ENCODE measurements at places on chromosomes 4 and X.

GRCh38 chr4:76628251-76628650 lies 193.2 kb downstream of the SHROOM3 start:
- H3K27ac ChIP-seq: no peak overlapping the region
- no peaks in the 10 kb centered on the region for H3K27me3 ChIP-seq
- peaks cover 4% of the 10 kb centered on the region for H3K4me1 ChIP-seq
- no peaks in the 10 kb centered on the region for H3K36me3 ChIP-seq
- no peak overlapping the region for H3K4me3 ChIP-seq

DNA sequence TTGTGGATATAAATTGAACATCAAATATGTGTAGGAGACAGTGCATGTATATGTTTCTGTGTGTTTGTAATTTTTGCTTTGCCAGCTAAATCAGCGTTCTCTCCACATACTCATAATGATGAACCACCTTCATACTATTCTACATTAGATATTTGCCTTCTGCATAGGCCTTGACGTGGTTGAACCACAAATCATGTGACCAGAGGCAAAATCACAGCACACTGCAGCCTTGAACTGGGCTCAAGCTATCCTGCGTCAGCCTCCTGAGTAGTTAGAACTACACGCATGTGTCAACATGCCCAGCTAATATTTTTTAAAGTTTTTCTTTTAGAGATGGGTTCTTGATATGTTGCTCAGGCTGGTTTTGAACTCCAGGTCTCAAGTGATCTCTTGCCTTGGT lies 9.5 kb downstream of the UBQLN2 start:
- peaks cover 3% of the 10 kb centered on the region for H3K36me3 ChIP-seq
- no peaks in the 10 kb centered on the region for H3K27me3 ChIP-seq
- no peaks in the 10 kb centered on the region for H3K4me1 ChIP-seq
- DNase-seq: no peak

DNA sequence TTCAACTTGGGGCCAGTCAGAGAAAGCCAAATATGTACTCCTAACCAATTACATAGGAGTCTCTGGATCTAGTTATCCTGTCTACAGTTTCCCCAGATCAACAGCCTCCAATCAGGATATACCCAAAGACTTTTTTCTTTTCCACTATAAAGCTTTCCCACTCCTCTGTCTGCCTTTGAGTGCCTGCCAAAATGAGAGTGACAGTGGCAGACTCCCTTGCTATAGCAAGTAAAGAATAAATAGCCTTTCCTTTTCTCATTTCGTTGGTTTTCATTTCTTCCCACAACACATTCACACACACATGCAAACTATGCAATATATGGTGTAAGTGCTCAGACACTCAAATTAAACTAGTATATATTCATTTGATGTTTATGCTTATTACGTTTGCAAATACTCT lies 302.4 kb upstream of the TACR3 start:
- no peaks in the 10 kb centered on the region for H3K4me1 ChIP-seq
- no peak for DNase-seq
- no peaks in the 10 kb centered on the region for H3K27me3 ChIP-seq
- H3K36me3 ChIP-seq: no peaks in the 10 kb centered on the region
- H3K27ac ChIP-seq: no peak overlapping the region
- no peak overlapping the region for H3K4me3 ChIP-seq

DNA sequence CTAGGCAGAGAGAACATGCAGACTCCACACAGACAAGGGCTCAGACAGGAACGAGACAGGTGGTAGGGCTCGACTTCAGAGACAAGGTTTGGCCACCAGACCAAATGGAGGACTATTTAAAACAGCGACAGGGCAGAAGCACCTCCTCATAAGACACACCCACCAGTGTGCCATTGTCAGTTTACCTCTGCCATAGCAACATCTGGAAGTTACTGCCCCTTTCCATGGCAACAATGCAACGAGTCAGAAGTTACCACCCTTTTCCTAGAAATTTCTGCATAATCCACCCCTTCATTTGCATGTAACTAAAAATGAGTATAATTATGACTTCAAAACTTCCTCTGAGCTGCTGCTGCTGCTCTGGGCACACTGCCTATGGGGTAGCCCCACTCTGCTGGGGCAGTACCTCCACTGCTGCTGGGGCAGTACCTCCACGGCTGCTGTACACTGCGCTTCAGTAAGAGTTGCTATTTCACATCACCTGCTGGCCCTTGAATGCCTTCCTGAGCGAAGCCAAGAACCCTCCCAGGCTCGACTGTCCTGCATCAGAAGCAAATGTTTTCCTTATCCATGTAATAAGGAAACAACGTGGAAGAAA lies 2222.3 kb upstream of the AGA start:
- H3K36me3 ChIP-seq: no peaks in the 10 kb centered on the region
- no peak overlapping the region for H3K4me3 ChIP-seq
- H3K27me3 ChIP-seq: no peaks in the 10 kb centered on the region
- no peak for DNase-seq

GRCh38 chr4:38280323-38280706 lies 320.1 kb downstream of the PTTG2 start:
- H3K27ac ChIP-seq: no peak overlapping the region
- no peaks in the 10 kb centered on the region for H3K4me1 ChIP-seq
- DNase-seq: no peak
- peaks cover 4% of the 10 kb centered on the region for H3K27me3 ChIP-seq

DNA sequence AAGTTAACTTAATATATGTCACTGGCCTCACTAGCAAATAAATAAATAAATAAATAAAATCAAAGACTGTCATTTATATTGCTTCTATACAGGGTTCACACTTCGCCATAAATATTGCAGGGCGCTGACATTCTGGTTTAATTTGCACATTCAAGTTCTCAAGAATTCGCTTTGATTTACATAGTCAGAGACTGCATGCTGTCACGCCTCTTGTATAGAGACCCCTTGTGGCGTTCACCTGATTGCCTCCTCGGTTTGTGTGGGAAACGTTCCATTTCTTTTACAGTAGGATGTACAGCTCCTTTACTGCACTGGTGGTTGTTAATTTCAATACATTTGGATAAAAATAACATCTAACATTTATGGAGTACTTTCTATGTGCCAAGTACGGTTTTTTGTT lies 71.3 kb upstream of the ADGRG2 start:
- H3K4me1 ChIP-seq: no peaks in the 10 kb centered on the region
- no peaks in the 10 kb centered on the region for H3K36me3 ChIP-seq
- no peak overlapping the region for H3K4me3 ChIP-seq
- H3K27me3 ChIP-seq: no peaks in the 10 kb centered on the region

DNA sequence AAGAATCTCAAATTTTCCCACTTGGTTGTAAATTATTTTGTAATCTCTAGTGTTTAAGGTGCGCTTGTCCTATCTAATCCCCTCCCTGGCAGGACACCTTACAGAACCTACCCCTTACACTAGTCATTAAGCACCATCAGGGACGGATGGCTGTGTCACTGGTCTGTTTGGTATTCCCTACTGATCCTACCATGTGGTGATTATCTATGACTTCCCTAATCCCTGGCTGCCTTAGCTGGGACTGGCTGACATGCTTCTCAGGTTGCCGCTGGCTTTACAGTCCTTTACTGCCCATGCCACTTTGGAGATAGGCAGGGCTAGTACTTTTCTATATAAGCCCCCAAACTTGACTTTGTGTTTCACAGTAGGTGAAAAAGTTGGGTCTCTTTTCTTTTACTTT lies 58.6 kb downstream of the ELOVL6 start:
- H3K36me3 ChIP-seq: no peaks in the 10 kb centered on the region
- no peak overlapping the region for H3K4me3 ChIP-seq
- no peaks in the 10 kb centered on the region for H3K4me1 ChIP-seq
- H3K27me3 ChIP-seq: no peaks in the 10 kb centered on the region
- no peak for DNase-seq

DNA sequence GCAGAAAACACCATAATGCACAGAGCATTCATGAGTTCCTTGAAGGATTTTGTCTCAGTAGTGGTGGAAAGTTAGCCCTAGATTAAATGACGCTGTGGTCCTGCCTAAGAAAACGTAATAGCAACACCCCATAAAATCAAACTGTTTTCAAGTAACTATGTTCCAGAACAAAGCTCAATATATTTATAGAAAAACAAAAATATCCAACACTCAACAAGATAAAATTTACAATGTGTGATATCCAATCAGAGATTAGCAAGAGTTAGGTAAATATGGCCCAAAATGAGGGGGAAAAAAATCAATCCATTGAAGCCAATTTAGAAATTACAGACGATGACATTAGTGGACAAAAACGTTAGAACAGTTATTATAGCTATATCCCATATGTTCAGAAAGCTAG lies 9.9 kb upstream of the GAB1 start:
- H3K36me3 ChIP-seq: no peaks in the 10 kb centered on the region
- no peak overlapping the region for H3K27ac ChIP-seq
- no peaks in the 10 kb centered on the region for H3K4me1 ChIP-seq
- no peak overlapping the region for H3K4me3 ChIP-seq
- H3K27me3 ChIP-seq: no peaks in the 10 kb centered on the region
- DNase-seq: no peak

DNA sequence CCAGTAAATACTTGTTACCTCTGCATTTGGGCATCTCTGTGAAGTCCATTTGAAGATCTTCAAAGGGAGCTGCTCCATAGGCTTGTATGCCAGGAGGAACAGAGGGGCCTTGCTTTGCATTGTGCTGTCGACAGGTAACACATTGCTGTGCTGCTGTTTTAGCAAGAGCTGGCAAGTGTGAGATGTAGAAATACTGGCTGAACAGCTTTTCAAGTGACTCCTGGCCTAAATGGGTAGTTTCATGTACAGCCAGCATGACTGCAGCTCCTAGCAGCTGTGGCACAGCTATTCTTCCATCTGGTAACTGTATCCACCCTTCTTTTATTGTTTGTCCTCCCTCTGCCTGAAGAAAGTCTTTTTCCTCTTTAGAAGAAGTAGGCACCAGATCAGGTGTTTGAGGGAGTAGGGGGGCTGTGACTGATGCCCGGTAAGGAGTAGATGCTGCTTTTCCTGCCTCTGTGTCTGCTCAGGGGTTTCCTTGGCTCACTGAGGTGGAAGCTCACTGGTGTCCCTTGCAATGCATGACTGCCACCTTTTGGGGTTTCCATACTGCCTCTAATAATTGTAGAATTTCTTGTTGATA lies 965.3 kb downstream of the CCSER1 start:
- H3K4me1 ChIP-seq: no peaks in the 10 kb centered on the region
- no peak overlapping the region for H3K27ac ChIP-seq
- DNase-seq: no peak
- H3K36me3 ChIP-seq: no peaks in the 10 kb centered on the region

DNA sequence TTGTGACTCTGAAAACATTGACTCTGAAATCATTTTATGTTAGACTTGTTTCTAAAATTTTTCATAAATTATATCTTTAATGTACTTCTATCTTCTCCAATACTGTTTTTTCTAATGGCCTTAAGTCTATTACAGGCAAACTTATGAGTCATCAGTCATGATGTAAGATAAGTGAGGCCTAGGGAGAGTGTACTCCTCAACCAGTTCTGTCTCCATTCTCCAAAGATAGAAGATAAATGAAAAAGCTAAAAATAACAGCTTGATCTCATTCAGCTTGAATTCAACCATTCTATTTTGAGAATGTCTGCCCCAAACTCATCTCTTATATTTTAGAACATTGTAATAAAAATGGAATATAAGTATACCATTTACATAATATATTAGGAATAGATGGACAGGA lies 34.5 kb downstream of the STBD1 start:
- peak; percentile 77 for DNase-seq
- H3K27me3 ChIP-seq: peaks cover 10% of the 10 kb centered on the region
- no peak overlapping the region for H3K27ac ChIP-seq
- H3K4me3 ChIP-seq: no peak overlapping the region
- H3K36me3 ChIP-seq: no peaks in the 10 kb centered on the region

GRCh38 chr4:112982680-112983079 lies 66.8 kb upstream of the ANK2 start:
- DNase-seq: no peak
- no peak overlapping the region for H3K27ac ChIP-seq
- no peaks in the 10 kb centered on the region for H3K27me3 ChIP-seq
- H3K36me3 ChIP-seq: no peaks in the 10 kb centered on the region

GRCh38 chrX:39767446-39767845 lies 330.3 kb downstream of the BCOR start:
- no peaks in the 10 kb centered on the region for H3K36me3 ChIP-seq
- no peak overlapping the region for H3K4me3 ChIP-seq
- H3K4me1 ChIP-seq: peaks cover 2% of the 10 kb centered on the region
- no peak overlapping the region for H3K27ac ChIP-seq
- H3K27me3 ChIP-seq: peaks cover 7% of the 10 kb centered on the region

GRCh38 chrX:24862343-24862742 lies 153.4 kb downstream of the ARX start:
- no peaks in the 10 kb centered on the region for H3K27me3 ChIP-seq
- H3K27ac ChIP-seq: no peak overlapping the region
- H3K4me1 ChIP-seq: no peaks in the 10 kb centered on the region
- peak; percentile 52 for DNase-seq
- no peaks in the 10 kb centered on the region for H3K36me3 ChIP-seq

GRCh38 chr4:78610546-78611214 lies 59.1 kb downstream of the ANXA3 start:
- peak; percentile 41 for DNase-seq
- H3K4me1 ChIP-seq: no peaks in the 10 kb centered on the region
- no peak overlapping the region for H3K4me3 ChIP-seq
- H3K27me3 ChIP-seq: no peaks in the 10 kb centered on the region
- no peaks in the 10 kb centered on the region for H3K36me3 ChIP-seq
- H3K27ac ChIP-seq: no peak overlapping the region

Measured in IMR-90 (cell line).